ENCODE measurements at places on chromosomes 6 and 20.

DNA sequence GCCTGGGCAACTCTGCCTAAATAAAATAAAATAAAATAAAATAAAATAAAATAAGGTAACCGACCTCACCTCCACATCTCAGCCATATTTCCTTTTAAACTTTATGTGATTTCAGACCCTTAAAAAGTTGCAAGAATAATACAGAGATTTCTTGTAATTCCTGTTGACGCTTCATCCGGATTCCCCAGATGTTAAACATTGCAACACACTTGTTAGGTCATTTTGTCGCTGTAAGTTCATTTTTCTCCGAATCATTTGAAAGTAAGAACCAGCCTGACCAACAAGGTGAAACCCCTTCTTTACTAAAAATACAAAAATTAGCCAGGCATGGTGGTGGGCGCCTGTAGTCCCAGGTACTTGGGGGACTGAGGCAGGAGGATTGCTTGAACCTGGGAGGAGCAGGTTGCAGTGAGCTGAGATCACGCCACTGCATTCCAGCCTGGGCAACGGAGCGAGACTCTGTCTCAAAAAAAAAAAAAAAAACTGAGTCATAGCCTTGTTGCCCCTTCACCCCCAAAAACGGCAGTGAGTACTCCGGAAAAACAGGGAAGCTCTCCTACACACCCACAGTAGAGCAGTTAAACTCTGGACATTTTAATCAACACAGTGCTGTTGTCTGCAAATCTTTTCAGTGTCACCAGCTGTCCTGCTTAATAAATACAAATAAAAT, 5.9 kb downstream of the PYGB start:
- no peak for DNase-seq

DNA sequence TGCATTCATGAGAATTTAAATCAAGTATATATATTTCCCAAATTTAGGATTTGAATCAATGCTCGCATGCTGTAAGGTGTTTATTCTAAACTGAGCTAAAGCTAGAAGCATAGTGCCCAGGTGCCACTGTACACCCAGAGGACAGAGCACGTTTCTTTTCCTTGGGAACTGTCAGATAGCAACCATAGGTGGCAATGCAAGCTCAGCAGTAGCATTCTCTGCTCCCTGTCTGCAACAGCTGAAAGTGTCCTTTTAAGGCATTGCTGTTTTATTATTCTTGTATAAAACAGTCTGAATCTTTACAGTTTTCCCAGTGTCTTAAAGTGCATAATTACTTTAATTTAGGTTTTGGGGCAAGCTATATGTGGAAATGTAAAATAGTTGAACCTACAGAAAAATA, 443.4 kb upstream of the MMS22L start:
- DNase-seq = no peak

DNA sequence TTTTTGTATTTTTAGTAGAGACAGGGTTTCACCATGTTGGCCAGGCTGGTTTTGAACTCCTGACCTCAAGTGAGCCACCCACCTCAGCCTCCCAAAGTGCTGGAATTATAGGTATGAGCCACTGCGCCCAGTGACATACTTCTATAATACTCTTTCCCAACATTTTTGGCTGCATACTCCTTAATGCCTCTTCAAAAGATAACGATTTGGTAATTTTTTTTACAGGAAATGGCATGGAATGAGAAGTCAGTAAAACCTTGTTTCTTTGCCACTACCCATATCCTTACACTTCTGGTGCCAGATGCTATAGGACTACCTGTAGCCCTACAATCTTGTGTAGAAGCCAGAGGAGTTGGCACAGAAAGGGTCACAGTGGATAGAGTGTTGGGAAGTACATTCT, 41.4 kb upstream of the SGK1 start:
- DNase-seq = no peak

- no peak for DNase-seq
These were observed 6.0 kb downstream of the SLC17A9 start for GRCh38 chr20:62958388-62959100.

DNA sequence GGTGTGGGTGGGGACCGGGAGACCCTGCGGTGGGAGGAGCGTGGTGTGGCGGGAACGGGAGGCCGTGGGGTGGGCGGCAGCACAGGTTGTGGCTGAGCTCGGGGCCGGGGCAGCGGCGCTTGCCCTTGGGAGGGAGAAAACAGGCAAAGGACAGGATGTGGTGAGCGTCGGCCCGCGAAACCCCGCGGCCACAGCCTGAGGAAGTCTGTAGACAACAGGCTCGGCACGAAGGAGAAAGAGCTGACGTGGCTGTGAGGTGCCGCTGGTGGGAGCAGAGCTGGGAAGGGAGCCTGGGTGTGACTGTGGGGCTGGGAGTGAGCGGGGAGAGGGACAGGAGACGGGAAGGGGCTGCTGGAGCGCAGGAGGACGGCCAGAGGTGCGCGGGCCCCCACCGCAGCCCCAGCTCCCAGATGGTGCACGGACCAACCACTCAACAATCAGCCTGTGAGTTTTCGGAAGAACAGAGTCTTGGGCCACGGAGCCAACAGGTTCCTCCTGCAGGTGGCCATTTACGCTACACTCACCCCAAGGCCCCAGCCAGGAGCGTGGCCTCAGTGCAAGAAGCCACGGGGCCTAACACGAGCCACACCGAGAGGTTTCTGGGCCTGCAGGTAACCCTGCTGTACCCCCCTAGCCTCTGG, 202.8 kb downstream of the DLL1 start:
- peak; percentile 61 for DNase-seq

GRCh38 chr6:72040111-72040510, 153.8 kb downstream of the RIMS1 start:
- no peak for DNase-seq

DNA sequence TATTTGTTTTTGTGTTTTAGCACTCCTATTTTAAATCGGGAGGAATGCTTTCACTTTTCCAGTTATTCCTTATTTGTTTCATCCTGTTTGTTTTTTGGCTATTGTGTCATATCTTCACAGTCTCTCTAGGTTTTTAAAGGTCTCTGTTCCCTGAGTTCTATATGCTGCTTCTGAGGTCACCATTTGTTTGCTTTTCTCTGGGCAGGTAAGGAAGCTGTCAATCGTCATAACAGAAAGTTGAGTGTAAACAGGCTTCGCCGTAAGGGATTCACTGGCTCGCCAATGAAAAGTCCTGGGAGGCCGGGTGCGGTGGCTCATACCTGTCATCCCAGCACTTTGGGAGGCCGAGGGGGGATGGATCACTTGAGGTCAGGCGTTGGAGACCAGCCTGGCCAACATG, 48.7 kb upstream of the RPS6KA2 start:
- no peak for DNase-seq

- DNase-seq = no peak
These were observed 68.1 kb upstream of the TOP1 start for GRCh38 chr20:40960521-40960956.

- no peak for DNase-seq
These were observed 22.1 kb downstream of the ZKSCAN3 start for GRCh38 chr6:28371706-28372451.

DNA sequence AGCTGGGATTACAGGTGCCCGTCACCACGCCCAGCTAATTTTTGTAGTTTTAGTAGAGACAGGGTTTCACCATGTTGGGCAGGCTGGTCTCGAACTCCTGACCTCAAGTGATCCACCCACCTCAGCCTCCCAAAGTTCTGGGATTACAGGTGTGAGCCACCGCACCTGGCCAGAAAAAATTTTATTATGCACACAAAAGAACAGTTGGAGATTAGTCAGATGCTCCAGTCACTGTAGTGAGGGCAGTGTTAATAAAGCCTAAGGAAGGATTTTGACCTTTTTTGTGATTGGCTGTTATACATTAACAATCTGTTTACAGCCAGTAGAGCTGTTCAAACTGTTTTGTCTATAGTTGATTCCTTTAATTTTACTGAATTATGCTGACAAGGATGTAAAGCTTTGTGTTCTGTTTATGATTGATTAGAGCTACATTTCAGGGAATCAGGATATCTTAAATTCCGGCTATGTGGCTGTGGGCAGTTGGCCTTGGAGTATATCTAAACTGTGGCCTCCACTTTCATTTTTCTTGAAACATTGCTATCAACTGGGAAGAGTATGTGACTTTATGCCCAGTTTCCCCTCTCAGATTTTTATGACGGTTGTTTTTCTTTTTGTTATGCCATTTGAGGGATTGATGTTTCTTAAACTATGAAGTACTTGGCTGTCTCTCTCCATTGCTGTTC, 9.9 kb downstream of the ZSWIM3 start:
- DNase-seq = no peak

DNA sequence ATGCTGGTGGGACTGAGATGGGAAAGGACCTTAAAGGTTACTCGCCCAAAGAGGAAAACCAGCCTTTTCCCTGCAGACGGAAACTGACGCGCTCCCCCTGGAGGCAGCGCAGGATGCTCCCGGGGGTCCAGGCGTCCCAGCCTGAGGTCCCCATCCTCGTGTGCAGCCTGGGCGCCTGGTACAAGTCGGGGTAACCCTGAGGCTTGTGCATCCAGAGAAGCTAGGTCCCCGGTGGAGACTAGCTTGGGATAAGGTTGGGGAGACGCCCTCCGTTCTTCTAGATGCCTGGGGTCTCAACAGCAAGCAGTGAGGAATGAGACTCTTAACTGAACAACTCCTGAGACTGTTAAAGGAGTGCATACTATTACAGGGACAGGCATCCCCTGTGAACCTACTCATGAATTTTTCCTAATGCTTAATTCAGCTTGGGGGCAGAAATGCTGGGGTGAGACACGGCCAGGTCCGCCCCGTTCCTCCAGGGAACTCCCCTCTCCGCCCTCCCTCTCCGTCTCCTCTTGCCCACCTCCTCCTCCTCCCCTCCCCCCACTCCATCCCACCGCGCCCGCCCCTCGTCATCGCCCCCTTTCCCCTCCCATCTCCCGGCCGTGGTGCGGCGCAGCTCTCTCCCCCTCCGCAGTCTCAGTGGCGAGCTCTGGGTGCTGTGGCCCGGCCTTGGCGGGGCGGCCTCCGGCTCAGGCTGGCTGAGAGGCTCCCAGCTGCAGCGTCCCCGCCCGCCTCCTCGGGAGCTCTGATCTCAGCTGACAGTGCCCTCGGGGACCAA, at the start of gene PRSS35:
Gene PRSS35, plus strand, starts transcription at position 634 of the 781 bp plus-strand sequence. CDS start 10,908 bp downstream, outside the sequence.
- no peak for DNase-seq

- no peak for DNase-seq
These were observed 37.1 kb downstream of the SYNE1 start for GRCh38 chr6:152600022-152600421.

DNA sequence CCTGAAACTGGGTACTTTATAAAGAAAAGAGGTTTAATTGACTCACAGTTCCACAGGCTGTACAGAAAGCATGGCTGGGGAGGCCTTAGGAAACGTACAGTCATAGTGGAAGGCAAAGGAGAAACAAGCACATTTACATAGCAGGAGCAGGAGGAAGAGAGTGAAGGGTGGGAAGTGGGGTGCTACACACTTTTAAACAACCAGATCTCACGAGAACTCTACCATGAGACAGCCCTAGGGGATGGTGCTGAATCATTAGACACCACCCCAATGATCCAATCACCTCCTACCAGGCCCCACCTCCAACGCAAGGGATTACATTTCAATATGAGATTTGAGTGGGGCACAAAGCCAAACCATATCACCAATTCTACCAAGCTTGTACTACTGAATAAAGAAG, 7.4 kb upstream of the FNDC1 start:
- DNase-seq = no peak

DNA sequence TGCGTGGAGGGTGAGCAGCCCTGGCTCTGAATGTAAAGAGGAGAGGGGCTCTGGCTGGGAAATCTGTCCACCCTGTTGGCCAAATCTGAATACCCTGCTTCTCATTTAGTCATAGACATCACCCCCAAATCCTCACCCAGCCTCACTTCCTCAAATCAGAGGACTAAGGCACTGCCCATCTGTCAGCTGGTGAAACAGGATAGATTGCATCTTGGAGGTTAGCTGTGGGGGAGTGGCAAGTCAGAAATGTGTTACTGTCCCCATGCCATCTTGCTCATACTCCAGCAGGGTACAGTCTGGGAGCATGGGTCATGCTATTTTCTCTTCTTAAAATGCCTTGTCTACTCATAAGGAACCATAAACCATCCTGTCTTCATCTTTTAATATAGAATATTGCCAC, 9.5 kb upstream of the DTNBP1 start:
- peak; percentile 8 for DNase-seq

- peak; percentile 81 for DNase-seq
These were observed 979 bp upstream of the SOD2 start for GRCh38 chr6:159693894-159694545.

GRCh38 chr6:106103728-106104109, 17.6 kb downstream of the PRDM1 start:
- DNase-seq = peak; percentile 61

GRCh38 chr20:25160897-25161296, 34.6 kb upstream of the ENTPD6 start:
- no peak for DNase-seq

GRCh38 chr20:21656308-21657067, 49.0 kb upstream of the PAX1 start:
- no peak for DNase-seq

- no peak for DNase-seq
These were observed 9.2 kb downstream of the PHF3 start for GRCh38 chr6:63644668-63645326.

GRCh38 chr6:31587791-31588777, 2.0 kb downstream of the LST1 start:
- no peak for DNase-seq

DNA sequence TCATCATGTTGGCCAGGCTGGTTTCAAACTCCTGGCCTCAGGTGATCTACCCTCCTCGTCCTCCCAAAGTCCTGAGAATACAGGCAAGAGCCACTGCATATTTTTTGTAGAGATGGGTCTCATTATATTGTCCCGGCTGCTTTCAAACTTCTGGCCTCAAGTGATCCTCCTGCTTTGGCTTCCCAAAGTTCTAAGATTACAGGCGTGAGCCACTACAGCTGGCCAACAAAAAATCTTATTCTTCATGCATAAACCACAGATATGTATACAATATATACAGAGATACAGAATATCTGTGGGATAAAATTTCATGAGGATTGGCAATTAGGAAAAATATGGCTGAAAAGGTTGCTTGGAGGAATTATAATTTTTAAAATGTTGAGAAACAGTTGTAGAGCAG, 49.9 kb downstream of the SLC35A1 start:
- DNase-seq = no peak

DNA sequence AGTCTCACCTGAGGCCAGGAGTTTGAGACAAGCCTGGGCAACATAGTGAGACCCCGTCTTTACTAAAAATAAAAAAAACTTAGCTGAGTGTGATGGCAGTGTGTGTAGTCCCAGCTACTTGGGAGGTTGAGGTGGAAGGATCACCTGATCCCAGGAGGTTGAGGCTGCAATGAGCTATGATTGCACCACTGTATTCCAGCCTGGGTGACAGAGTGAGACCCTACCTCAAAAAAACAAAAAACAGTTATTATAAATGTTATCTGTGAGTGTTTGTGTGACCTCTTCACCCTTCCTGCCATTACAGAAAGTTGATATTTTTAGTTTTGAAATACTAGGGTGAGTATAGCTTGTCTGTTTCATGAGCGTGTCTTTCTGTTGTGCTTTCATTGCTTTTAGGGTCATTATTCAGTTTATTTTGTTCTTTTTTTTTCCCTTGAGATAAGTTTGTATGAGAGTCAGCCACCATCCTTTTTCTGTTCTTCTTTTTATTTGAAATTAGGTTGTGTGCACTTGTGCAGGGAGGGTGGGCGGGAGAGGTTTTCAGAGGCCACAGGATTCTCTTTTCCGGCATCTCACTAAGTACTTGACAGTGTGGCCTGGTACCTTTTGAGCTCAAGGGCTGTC, 26.2 kb downstream of the CDYL start:
- no peak for DNase-seq

- no peak for DNase-seq
These were observed 95.1 kb downstream of the KCNQ5 start for GRCh38 chr6:72716916-72717315.
